SW 1271 (cell line): ENCODE measurements at places on chromosomes 4 and X.
A peak's percentile ranks its signal among the peaks of the same experiment; 100 is the strongest.

GRCh38 chr4:19579608-19580007 is 672.1 kb upstream of the SLIT2 start:
- no peak for DNase-seq

GRCh38 chrX:56268888-56269287 is 36.7 kb downstream of the KLF8 start:
- DNase-seq, result no peak

GRCh38 chrX:26631385-26631784 is 415.4 kb downstream of the MAGEB5 start:
- no peak for DNase-seq

GRCh38 chr4:7226439-7226838 is 34.1 kb downstream of the SORCS2 start:
- no peak for DNase-seq

GRCh38 chrX:23883737-23884354 is 23.9 kb downstream of the APOO start:
- DNase-seq, result peak; percentile 2

GRCh38 chrX:154063234-154063633 is 34.3 kb downstream of the MECP2 start:
- DNase-seq, result no peak

DNA sequence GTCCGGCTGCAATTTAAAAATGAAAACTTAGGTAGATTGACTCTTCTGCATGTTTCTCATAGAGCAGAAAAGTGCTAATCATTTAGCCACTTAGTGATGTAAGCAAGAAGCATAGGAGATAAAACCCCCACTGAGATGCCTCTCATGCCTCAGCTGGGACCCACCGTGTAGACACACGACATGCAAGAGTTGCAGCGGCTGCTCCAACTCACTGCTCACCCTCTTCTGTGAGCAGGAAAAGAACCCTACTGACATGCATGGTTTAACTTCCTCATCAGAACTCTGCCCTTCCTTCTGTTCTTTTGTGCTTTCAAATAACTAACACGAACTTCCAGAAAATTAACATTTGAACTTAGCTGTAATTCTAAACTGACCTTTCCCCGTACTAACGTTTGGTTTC is 41.0 kb downstream of the MAP7D3 start:
- DNase-seq, result no peak

DNA sequence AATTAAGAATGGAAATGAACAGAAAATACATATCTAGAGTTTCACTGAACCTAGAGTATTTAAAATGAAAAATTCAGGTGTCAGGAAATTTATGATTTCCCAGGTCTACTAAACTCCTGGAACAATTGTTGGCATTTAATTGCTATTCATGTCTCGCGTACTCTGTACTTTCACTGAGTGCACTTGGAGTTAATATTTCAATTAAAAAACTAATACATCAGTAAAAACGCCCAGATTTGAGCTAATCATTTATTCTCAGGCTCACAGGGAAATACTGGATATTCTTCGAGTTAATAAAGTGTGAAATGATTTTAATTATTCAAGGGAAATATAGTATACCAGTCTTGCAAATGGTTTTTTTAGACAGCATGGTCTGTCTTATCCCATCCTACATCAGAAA is 125.9 kb downstream of the CHRNA9 start:
- no peak for DNase-seq

- DNase-seq, result no peak
Measured at GRCh38 chr4:68346461-68346860, 3.4 kb downstream of the YTHDC1 start.

GRCh38 chrX:153628665-153629064 is 18.3 kb upstream of the DUSP9 start:
- DNase-seq, result no peak

DNA sequence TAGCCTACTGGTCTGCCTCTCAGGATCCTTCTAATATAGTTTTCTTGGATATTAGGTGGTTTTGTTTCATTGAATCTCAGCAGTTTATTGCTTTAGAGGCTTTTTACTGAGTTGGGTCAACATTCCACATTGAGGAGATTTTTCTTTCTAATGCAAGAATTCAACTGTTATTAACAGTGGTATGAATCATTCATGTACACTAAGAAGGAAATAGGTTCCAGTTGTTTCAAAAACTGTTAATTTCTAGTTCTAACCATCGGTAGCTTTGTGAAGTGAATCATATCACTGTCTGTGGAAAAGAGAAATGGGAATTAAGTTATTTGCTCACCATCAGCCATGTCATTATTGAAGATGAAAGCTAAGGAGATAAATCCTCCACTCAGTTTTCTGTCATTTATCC is 331.5 kb downstream of the RPA4 start:
- DNase-seq, result no peak

- no peak for DNase-seq
Measured at GRCh38 chr4:20696815-20697214, 3.4 kb upstream of the PACRGL start.

GRCh38 chrX:9919632-9920172 is 47.5 kb upstream of the CLDN34 start:
- DNase-seq, result no peak

DNA sequence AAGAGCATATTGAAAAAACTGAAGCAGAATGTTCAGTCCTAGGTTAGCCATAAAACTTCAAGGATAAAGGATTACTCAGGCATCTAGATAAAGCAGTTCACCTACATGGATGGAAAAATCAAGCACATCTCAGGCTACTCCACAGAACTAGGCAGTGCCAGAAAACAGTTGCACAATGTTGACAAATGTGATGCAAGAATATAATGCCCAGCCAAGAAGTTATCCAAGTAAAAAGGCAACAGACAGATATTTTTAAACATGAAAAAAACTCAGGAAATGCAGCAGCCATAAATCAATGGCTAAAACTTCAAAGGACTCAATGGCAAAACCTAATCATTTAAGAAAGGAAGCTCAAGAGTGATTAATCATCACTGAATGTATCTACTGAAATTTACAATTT is 456.0 kb upstream of the FAM241A start:
- DNase-seq, result no peak

DNA sequence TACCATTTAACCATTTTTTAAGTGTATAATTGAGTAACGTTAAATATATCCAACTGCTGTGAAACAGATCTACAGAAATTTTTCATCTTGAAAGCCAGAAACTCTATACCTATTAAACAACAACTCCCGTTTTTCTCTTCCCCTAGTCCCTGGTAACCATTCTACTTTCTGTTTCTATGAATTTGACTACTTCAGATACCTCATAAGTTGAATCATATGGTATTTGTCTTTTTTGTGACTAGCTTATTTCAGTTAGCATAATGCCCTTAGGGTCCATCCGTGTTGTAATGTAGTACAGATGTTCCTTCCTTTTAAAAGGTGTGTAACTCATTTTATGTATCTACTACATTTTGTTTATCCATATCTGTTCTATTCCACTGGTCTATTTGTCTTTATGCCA is 48.7 kb downstream of the STAG2 start:
- no peak for DNase-seq
